NCI-H510A treated with DMSO at 0.1 percent for 48 hours (cell line): ENCODE measurements at places on chromosomes 16 and 17.

- no peak for DNase-seq
Measured at GRCh38 chr17:50048146-50048720, 7.7 kb upstream of the ITGA3 start.

DNA sequence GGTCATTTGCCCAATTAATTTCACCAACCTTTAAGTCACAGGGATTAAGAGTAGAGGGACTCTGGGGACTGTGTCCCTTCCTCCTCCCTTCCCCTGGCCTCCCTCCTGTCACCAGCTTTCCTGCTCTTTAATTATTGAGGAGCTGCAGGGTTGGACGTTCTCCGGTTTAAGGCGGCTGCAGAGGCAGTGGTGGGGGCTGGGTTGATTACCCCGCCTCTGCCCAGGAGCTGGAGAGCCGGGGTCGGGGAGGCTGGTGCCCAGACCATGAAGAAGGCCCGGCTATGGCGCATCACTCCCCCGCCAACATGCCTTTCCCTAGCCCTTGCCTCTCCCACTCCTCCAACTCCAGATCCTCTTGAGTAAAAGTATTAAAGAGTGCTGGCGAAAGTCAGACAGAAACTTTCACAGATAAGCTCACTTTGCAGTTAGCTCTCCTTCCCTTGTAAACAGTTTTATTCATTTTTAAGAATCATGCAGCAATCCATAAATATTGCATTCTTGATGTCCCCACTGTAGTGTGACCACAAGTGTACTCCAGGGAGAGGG is 1.1 kb upstream of the FOXJ1 start:
- no peak for DNase-seq

DNA sequence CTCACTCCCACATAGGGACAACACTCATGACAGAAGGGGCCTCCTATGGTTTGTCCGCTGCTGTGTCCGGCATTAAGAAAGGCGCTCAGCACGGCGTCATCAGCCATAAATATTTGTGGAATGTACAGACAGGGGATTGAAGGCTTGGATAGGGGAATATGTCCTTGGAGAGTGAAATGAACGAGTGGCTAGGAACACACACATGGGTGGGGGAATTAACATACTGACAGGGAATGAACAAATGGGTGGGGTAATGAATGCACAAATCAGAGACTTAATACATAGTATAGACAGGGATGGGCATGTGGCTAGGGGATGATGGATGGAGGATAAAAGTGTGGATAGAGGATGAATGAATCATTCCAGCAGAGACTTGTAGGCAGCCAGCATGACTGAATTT is 154.0 kb upstream of the HSBP1 start:
- DNase-seq = no peak

GRCh38 chr16:381789-382717 is at the start of gene PGAP6:
Gene PGAP6, minus strand, starts transcription at chr16:381978. Its CDS starts 157 bp downstream, at chr16:381821.
- peak; percentile 21 for DNase-seq

GRCh38 chr17:35080536-35080935 is 17.0 kb upstream of the RFFL start:
- DNase-seq = no peak

DNA sequence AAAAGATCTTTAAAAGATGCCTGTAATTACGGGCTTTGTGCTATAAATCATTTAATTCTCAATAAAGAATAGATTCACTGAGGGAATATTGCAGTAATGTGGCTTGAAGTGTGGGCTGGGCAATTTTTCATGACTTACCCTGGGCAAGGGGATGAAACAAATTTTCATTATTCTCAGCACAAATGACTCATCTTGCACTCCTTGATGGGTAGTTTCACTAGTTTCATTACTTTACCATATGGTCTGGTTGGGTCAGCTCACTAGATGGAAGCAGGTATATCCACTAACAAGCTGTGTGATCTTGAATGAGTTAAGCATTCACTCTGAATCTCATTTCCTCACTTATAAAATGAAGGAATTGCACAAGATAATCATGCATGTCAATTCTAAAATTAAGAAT is 234.3 kb downstream of the ABCC12 start:
- no peak for DNase-seq

GRCh38 chr17:15892731-15893657 is 51.9 kb upstream of the ADORA2B start:
- DNase-seq = no peak

DNA sequence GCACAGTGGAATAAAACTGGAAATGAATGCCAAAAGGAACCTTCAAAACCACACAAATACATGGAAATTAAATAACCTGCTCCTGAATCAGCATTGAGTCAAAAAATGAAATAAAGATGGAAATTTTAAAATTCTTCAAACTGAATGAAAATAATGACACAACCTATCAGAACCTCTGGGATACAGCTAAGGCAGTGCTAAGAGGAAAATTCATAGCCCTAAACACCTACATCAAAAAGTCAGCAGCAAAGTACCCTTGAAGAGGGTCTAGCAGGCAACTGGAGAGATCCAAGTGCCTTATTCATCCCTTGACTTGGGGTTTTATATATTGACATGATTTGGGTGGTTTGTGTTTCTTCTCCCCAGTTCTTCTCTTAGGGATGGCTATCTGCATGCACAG is 294.1 kb downstream of the PMP22 start:
- no peak for DNase-seq

DNA sequence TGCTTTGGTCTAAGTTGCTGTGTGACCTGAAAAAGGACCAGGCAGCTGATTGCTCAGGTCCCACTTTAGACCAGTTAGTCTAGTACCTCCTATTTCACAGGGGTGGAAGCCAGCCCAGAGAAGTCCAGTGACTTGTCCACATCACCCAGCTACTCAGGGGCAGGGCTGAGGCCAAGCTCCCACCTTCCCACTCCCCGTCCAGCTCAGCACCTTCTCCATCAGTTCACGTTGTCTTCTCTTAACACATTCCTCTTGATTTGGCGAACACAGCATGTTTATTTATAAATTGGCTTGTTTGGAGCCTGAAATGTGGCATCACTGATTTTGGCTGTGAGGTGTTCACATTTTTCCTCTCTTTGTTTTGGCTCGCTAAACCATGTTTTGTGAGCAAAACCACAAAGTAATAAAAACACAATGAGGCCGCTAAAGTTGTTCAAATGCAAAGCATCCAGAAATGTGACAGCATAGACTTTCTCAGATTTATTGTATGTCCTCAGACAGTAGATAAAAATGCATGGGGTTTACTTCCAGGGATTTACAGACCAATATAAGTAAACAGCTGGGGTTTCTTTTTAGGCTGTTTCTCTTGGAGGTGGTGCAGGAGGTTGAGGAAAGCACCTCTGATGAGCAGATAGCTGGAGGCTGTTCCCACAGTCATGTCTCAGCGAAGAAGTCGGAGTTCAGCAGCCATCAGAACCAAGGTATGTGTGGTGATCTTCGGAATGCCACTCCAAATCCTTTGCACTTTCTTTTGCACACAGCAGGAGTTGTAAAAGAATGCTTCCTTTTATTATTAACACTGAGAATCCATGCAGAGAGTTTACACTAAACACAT is 88.4 kb downstream of the PLXDC1 start:
- DNase-seq = no peak

DNA sequence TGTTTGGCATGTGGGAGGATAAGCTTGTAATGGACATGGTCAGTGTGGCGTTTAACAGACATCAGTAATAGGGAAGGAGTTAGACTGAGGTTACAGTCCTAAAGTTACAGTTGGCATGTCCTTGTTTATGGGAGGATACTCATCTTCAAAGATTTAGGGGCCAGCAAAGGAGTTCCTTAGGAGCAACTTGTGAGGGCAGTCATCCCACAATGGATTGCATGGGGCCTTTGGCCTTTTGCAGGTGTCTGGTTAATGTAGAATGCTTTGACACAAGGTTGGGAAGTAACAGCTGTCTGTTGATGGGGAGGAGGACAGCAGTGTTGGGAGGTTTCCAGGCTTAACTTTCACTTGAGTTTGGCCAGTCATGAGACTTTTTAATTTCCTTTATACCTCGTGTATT is 2.2 kb downstream of the NUBP1 start:
- no peak for DNase-seq

DNA sequence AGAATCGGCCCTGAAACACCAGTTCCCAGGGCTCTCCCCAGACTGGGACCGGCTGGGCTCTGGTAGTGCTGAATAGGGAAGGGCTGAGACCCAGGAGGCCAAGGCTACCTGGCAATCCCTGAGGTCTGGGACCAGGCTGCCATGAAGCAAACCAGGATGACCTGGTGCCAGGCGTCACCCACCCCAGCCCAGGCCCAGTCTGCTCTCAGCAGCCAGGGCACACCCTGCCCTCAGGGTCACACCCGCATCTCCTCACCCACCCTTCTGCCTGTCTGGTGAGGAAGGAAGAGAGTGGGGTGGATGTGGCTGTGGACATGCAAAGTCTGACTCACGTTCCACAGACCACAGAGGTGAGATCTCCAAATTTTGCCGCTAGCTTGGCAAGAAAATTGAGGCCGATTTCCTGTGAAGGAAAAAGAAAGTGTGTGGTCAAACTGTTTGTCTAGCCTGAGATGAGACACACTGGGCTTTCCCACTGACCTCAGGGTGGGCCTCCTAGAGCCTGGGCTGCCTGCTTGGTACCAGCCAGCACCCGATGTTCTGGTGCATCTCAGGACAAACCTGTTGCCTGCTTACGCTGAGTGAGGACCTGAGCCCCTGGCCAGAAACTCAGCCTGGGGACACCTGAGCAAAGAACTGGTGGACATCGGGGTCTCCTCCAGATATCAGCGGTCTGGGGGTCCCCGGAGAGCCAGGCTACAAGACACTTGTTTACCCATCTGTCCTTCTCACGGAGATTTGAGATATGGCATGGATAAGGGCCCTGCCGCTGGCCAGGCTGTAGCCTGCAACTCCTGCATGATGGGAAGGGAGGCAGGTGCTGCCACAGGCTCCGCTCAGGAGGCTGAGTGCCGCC is 6.3 kb upstream of the RAB37 start:
- no peak for DNase-seq

DNA sequence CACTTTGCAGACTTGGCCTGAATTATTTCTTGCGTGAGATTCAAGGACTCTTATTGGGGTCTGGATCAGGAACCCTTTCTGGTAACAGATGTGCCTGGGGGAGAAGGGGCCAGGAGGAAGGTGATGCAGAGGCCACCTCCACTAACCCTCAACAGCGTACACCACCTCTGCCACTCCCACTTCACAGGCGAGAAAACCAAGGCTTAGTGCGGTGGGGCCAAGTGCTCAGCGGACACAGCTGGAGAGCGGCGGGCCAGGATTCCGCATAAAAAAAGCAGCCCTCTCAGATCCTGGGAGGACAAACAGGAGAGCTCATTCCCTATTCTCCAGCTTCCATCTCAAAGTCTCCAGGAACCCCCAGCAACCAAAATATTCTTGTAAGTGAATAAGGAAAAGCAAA is 51.4 kb downstream of the SLC7A5 start:
- DNase-seq = no peak

DNA sequence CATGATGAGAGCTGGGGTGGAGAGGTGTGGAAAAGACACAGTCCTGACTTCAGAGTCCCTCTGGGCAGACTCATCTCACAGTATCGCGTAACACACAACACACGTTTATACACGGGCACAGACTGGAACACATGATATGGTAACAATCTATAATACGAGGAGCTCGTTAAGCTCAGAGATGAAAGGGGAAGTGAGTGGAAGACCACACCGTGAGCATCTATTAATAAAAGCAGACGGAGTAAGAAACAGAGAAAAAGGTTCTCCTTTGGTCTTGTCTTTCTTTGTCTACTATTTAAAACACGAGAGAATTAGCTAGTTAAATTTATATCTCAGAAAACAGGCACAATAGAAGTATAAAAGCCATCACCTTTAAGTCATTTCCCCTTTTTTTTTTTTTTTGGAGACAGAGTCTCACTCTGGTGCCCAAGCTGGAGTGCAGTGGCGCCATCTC is 13.5 kb downstream of the ANKRD11 start:
- no peak for DNase-seq

- peak; percentile 18 for DNase-seq
Measured at GRCh38 chr17:17446666-17447155, 30.1 kb upstream of the MED9 start.

DNA sequence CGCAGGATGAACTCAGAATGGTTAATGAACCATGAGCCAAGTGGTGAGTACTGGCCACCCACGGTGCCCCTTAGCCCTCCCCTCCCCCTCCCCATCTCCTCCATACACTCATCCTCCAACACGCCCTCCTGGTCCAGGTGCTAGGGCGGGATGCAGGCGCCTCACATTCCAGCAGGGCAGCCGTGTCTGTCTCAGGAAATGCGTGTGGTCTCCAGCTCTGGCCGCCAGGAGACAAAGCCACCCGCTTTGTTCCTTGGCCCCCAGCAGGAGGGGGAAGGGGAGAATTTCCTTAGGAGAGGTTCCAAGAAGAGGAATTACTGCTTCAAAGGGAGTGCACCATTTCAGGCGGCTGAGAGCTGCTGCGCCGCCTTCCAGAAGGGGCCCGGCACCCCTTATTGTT is 29.7 kb upstream of the RMI2 start:
- DNase-seq = no peak

GRCh38 chr16:15581127-15581815 is 61.7 kb downstream of the MARF1 start:
- DNase-seq = no peak

DNA sequence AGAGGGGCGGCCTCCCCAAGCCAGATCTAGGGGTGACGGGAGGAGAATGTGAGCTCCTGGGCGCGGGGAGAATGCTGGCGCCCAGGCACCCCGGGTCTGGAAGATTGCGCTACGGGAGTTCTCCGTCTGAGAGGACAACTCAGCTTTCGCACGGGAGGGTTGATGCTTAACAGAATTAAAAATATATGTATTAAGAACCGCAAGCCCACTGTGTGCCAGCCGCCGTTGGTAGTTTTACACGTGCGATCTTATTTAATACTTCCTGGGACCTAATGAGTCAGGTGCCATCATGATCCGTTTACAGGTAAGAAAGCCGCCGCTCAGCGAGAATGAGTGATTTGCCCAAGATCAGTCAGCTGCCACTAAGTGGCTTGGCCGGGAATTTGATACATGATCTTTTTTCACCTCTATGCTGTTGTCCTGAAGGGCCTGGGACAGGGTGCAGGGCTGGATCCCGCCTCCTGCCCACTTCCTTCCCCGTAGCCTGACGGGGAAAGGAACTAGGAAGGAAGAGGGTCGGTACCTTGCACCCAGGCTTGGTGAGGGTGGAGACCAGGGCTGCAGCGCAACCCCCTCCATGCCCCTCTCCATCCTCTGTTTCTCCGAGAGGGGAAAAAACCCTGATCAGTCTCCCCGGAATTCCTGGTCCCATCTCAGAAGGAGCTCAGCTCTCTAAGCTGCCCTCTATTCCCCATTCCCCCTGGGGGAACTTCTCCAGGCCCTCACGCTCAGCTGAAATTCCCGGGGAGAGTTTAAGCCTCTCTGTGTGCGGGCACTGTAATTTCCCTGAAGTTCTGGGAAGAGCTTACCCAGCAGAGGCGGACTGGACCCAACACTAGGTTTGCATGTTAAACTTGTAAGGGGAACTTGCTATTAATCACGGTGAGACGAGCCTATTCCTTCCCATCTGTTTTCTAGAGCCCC is 983 bp downstream of the VAT1L start:
- DNase-seq = peak; percentile 15

GRCh38 chr17:39607057-39607850 is 466 bp downstream of the NEUROD2 start:
- no peak for DNase-seq

GRCh38 chr17:32629563-32630190 is 142.9 kb downstream of the CDK5R1 start:
- no peak for DNase-seq

- no peak for DNase-seq
Measured at GRCh38 chr16:23987443-23987842, 151.7 kb downstream of the PRKCB start.

- DNase-seq = no peak
Measured at GRCh38 chr17:3892095-3892998, 506 bp downstream of the CAMKK1 start.

- DNase-seq = no peak
Measured at GRCh38 chr16:85761861-85762260, 11.0 kb upstream of the C16orf74 start.
